Motor neuron (in vitro differentiated cells): ENCODE measurements at places on chromosomes 3 and 15. TPM values are rescaled to one million over a fixed set of nuclear protein-coding genes. Genes with fewer than 3 reads are reported as not detected.

TADA3 gene
- total RNA-seq = 40.6 and 42.0 TPM in 2 replicates

KCNMB3 gene
- 2.5 and 3.6 TPM in 2 replicates for total RNA-seq

ANKRD34C gene
- 0.13 TPM in 1 of 2 replicates, not detected in the other for total RNA-seq

GOLGA8R gene
- total RNA-seq = 2.4 and 3.8 TPM in 2 replicates

FGD5 gene
- total RNA-seq = 0.73 and 0.98 TPM in 2 replicates

RTP4 gene
- 1.4 and 2.9 TPM in 2 replicates for total RNA-seq

C3orf49 gene
- total RNA-seq = 0.23 and 0.29 TPM in 2 replicates

ZKSCAN7 gene
- total RNA-seq = 9.1 and 10.5 TPM in 2 replicates

SPTBN5 gene
- total RNA-seq = 0.59 and 0.78 TPM in 2 replicates

KIF7 gene
- total RNA-seq = 3.8 and 3.9 TPM in 2 replicates

GCNT3 gene
- total RNA-seq = 0.65 and 0.94 TPM in 2 replicates

C2CD4B gene
- 0.54 TPM in 2 replicates for total RNA-seq

IL17RB gene
- 2.5 and 3.9 TPM in 2 replicates for total RNA-seq

MAP1A gene
- 32.6 and 35.6 TPM in 2 replicates for total RNA-seq

ROPN1B gene
- 0.25 and 0.41 TPM in 2 replicates for total RNA-seq

PRR23C gene
- total RNA-seq = not detected in 2 replicates

PLSCR5 gene
- total RNA-seq = not detected in 2 replicates

ISLR gene
- total RNA-seq = 9.8 and 10.4 TPM in 2 replicates

TF gene
- total RNA-seq = 2.9 and 4.4 TPM in 2 replicates

DHX36 gene
- total RNA-seq = 58.4 and 60.0 TPM in 2 replicates

LRRIQ4 gene
- total RNA-seq = 0.30 and 0.50 TPM in 2 replicates

GOLGA6B gene
- total RNA-seq = 0.52 TPM in 1 of 2 replicates, not detected in the other

SHC4 gene
- 10.8 and 11.3 TPM in 2 replicates for total RNA-seq

ZNF774 gene
- total RNA-seq = 2.0 and 2.6 TPM in 2 replicates

GOLGA8H gene
- 0.54 and 1.7 TPM in 2 replicates for total RNA-seq

ISG20 gene
- total RNA-seq = 0.47 and 0.69 TPM in 2 replicates

PCSK6 gene
- 8.1 and 9.9 TPM in 2 replicates for total RNA-seq

ADAMTS9 gene
- total RNA-seq = 7.6 and 8.7 TPM in 2 replicates

RARRES1 gene
- total RNA-seq = 0.88 and 1.4 TPM in 2 replicates

THSD4 gene
- total RNA-seq = 7.2 and 8.0 TPM in 2 replicates

GP9 gene
- not detected in 2 replicates for total RNA-seq

CD80 gene
- 0.14 and 0.41 TPM in 2 replicates for total RNA-seq

CHST2 gene
- 5.9 and 6.4 TPM in 2 replicates for total RNA-seq

SEC62 gene
- 58.0 and 69.5 TPM in 2 replicates for total RNA-seq

GBE1 gene
- total RNA-seq = 47.9 and 56.2 TPM in 2 replicates

GOLIM4 gene
- total RNA-seq = 26.3 and 28.2 TPM in 2 replicates

MEGF11 gene
- 10.2 and 12.1 TPM in 2 replicates for total RNA-seq

MAP6D1 gene
- total RNA-seq = 2.1 and 3.5 TPM in 2 replicates

LPCAT4 gene
- total RNA-seq = 18.5 and 21.5 TPM in 2 replicates

CD200 gene
- total RNA-seq = not detected in 2 replicates

LRCH3 gene
- 34.4 and 40.8 TPM in 2 replicates for total RNA-seq

MUC4 gene
- 0.63 and 0.73 TPM in 2 replicates for total RNA-seq

LOXL1 gene
- total RNA-seq = 6.5 and 9.5 TPM in 2 replicates
